Effector memory CD8-positive, alpha-beta T cell (primary cell): ENCODE measurements at places on chromosomes 5 and 9.

- no peak for DNase-seq
- H3K4me3 ChIP-seq = no peak overlapping the region
- H3K36me3 ChIP-seq = no peaks in the 10 kb centered on the region
- H3K4me1 ChIP-seq = no peaks in the 10 kb centered on the region
Measured at GRCh38 chr9:71308454-71308853, 187.0 kb upstream of the TRPM3 start.

DNA sequence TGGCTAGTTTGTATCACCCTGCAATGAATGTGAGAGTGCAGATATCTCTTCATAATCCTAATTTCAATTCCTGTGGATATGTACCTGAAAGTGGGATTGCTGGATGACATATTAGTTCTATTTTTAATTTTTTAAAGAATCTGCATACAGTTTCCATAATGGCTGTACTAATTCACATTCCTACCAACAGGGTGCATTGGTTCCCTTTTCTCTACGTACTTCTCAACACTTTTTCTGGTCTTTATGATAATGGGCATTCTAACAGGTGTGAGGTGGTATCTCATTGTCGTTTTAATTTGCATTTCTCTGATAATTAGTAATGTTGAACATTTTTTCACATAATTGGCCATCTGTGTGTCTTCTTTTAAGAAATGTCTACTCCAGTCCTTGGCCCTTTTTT, 927.5 kb downstream of the DTWD2 start:
- no peak overlapping the region for H3K4me3 ChIP-seq
- no peaks in the 10 kb centered on the region for H3K36me3 ChIP-seq
- no peaks in the 10 kb centered on the region for H3K4me1 ChIP-seq

GRCh38 chr9:128070874-128071273, 2.8 kb downstream of the SLC25A25 start:
- H3K36me3 ChIP-seq = peaks cover 8% of the 10 kb centered on the region
- no peaks in the 10 kb centered on the region for H3K27me3 ChIP-seq
- H3K27ac ChIP-seq = peak overlapping the region; percentile 89
- H3K4me3 ChIP-seq = no peak overlapping the region

- H3K36me3 ChIP-seq = no peaks in the 10 kb centered on the region
- H3K4me1 ChIP-seq = no peaks in the 10 kb centered on the region
- no peak overlapping the region for H3K4me3 ChIP-seq
- DNase-seq = no peak
Measured at GRCh38 chr9:115495052-115495635, 377.2 kb upstream of the TNC start.

DNA sequence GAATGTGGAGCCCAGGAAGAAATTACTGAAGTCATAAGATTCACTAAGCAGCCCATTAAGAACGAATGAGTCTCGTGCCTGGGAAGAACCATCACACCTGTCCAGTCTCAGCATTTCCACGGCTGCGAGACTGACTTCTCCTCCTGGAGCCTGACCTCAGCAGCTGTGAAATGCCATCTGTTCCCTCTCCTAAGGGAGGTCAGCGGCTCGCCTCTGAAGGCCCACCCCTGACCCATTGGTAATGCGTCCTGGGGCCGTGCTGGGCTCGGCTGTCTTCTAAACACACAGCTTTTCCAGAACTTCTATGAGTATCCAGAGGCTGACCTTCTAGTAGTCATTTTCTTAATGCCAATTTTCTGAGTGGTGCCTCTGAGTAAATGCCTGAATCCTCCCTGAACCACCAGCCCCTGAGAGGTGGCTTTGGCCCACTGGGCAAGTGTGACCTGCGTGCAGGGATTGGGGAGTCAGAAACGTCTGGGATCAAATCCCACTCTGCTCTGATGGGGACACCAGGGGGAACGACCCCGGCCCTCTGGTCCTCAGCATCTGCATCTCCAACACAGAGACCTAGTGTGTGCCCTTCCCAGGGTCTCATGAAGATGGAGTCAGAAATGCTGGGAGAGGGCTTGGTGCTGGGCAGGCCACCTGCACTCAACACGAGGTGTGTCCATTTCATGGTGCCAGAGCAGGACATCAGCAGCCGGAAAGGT, 5.7 kb downstream of the SLC6A3 start:
- H3K4me1 ChIP-seq = peaks cover 3% of the 10 kb centered on the region
- no peak overlapping the region for H3K4me3 ChIP-seq
- H3K27me3 ChIP-seq = peaks cover 55% of the 10 kb centered on the region
- no peak for DNase-seq
- no peak overlapping the region for H3K27ac ChIP-seq

DNA sequence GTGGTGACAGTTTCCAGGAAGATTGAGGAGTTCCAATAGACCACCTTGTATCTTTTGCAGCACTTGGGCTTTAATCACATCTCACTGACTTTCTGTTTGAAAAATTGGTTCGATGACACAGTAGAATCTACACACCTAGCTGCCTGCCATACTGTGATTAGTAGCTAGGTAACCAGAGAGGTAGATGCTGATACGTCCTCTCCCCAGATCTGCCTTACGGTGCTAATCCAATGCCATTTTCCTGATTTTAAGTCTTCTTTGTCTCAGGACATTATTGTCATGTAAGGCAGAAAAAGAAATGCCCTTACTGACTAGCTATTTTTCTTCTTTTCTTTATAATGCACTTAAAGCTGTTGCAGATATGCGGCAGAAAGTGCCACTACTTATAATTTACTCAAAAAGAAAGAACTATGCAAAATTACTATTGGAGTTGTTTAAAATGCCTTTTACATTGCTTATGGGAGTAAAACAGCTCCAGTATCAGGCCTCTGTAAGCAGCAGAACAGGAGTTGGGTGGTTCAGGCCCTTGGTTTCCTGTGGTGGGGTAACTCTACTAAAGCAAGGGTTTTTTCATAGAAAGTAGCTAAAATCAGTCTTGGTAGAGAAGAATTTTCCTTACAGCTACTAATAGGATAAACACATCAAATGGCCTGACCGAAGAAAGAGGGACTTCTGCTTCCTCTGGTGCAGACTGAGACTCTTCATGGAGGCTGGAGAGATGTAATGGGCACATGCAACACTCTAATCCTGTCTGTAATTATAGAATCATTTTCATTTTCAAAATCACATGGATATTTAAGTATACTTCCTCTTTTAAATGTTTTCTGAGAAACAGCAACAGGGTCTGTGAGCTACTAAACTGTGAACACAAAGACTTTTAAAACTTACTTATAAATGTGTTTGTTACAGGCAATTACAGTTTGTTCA, 177.2 kb downstream of the MAPKAP1 start:
- H3K27me3 ChIP-seq = no peaks in the 10 kb centered on the region
- peaks cover 7% of the 10 kb centered on the region for H3K4me1 ChIP-seq
- no peak for DNase-seq
- no peaks in the 10 kb centered on the region for H3K36me3 ChIP-seq
- H3K4me3 ChIP-seq = no peak overlapping the region

DNA sequence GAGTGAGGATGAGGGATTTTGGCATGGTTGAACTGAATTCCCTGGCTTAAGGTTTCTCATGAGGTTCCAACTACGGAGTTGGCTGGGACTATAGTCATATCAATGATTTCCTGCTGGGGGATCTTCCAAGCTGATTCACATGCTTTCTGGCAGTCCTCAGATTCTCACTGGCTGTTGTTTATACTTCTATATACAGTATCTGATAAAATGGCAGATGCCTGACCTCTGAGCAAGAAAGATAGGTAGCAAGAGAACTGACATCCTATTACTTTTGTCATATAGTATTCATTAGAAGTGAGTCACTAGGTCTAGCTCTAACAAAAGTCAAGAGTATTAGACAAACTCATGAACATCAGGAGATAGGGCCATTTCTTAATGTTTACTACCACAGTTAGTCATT, 440.9 kb upstream of the EDIL3 start:
- no peak overlapping the region for H3K27ac ChIP-seq
- no peaks in the 10 kb centered on the region for H3K4me1 ChIP-seq
- H3K4me3 ChIP-seq = no peak overlapping the region
- H3K36me3 ChIP-seq = no peaks in the 10 kb centered on the region
- no peaks in the 10 kb centered on the region for H3K27me3 ChIP-seq
- no peak for DNase-seq

- peaks cover 10% of the 10 kb centered on the region for H3K36me3 ChIP-seq
- no peak overlapping the region for H3K4me3 ChIP-seq
- no peak for DNase-seq
Measured at GRCh38 chr9:137218754-137219271, 3.2 kb downstream of the RNF208 start.

DNA sequence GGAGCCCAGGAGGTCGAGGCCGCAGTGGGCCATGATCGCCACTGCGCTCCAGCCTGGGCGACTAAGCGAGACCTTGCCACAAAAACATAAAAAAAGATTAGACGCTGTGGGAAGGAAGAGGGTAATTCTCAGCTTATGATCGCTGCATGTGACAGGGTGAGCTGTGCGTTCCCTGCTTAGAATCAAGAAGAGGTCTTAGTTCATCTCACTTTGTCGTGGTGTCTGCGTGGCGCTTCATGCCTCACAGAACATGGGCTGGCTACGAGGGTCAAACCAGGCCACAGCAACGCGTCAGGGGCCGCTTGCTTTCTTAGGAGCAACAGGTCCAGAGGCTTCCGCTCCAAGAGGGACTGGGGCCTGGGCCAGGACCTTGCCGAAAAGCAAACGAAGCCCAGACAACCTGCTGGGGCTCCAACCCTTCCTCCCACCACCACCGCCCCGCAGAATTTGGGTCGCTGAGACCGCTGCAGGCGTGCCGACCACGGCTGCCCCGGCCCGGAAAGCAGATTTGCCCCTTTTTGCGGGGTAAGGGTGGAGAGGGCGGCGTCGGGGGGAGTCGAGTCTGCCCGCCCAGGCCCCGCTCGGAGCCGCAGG, 10.0 kb upstream of the GRIN1 start:
- DNase-seq = no peak
- H3K27me3 ChIP-seq = peaks cover 6% of the 10 kb centered on the region
- H3K4me1 ChIP-seq = peaks cover 28% of the 10 kb centered on the region
- peak overlapping the region; percentile 95 for H3K27ac ChIP-seq
- peak overlapping the region; percentile 80 for H3K4me3 ChIP-seq

- peaks cover 29% of the 10 kb centered on the region for H3K27me3 ChIP-seq
- H3K27ac ChIP-seq = no peak overlapping the region
- H3K36me3 ChIP-seq = no peaks in the 10 kb centered on the region
- no peaks in the 10 kb centered on the region for H3K4me1 ChIP-seq
Measured at GRCh38 chr9:132464547-132464946, 54.5 kb downstream of the CFAP77 start.

DNA sequence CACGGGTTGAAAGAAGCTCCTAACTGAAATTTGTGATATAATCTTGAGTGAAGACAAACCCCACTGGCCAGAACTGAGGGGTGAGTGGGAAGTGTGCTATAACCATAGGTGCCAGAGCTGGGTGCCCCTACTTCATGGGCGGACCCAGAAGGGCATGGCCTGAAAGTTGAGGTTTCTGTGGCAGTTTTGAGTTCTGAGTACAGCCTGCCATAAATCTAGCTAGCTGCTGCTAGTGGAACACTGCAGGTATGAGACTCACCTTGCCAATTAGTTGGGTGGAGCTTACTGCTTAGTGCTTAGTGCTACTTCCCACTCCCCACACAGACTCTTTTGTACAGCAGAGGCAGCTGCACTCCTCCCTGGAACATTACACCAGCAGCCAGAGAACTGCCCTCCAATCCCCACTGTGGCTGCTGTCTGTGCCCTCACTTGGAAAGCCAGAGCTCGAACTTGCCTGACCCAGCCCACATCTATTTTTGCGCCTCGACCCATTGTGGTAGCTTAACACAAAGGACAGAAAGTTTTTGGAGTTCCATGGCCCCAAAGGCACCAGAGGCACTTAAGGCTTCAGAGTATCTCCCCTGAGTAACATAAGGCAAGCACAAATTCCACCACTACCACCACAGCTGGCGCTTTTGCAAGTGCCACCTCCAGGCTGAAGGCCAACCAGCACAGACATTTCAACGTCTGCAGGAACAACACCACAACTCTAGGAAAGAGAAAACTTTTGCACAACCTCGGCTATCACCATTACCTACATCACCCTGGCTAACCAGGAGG, 27.1 kb upstream of the PTGER4 start:
- H3K36me3 ChIP-seq = no peaks in the 10 kb centered on the region
- peak overlapping the region; percentile 93 for H3K27ac ChIP-seq
- peak overlapping the region; percentile 73 for H3K4me3 ChIP-seq
- DNase-seq = no peak
- no peaks in the 10 kb centered on the region for H3K27me3 ChIP-seq

DNA sequence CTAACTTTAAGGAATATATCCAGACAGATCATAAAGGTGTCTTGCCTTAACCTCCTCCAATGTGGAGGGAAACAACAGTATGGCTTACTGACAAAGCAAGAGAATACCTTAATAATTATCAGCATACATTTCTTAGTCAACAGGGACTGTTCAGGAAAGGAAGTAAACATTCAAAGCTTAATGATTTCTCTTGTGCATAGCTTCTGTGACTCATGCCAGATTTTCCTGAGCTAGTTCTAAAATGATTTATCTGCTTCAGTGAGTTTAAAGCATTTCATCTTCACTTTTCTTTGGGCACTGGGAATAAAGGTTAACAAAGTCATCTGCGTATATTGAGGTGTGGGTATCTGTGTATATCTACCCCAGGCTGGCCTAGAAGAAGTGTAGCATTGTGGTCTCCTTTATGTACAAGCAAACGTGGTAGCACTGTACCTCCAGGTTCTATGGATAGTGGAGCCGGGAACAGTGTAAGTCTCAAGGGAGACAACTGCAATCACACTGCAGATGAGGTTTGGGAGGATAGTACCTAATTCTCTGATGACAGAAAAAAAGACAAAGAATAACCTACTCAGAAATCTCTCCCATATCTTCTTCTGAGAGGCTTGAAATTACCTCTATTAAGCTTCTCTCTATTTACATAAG, 284.1 kb downstream of the HCN1 start:
- no peaks in the 10 kb centered on the region for H3K4me1 ChIP-seq
- H3K27me3 ChIP-seq = no peaks in the 10 kb centered on the region
- no peak for DNase-seq
- H3K4me3 ChIP-seq = no peak overlapping the region
- H3K36me3 ChIP-seq = peaks cover 3% of the 10 kb centered on the region
- no peak overlapping the region for H3K27ac ChIP-seq

DNA sequence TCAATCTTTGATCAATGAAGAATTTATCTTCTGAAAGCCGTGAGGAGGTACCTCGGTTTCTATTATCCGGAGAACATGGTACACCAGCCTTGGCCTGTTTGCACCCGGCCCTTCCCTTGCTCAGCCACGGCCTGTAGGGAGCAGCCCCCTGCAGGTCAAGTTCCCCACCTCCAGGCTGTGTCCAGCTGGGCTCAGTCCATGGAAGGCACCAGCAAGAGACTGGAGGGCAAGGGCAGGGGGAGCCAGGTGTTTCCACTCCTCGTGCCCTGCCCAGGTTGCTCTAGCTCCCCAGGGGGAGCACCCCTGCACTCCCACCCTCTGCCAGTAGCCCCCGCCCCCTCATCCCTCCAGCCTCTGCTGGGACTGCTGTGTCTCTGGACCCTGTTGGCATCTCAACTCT, 87.3 kb upstream of the ADAMTS2 start:
- H3K4me1 ChIP-seq = no peaks in the 10 kb centered on the region
- H3K27me3 ChIP-seq = peaks cover 18% of the 10 kb centered on the region
- no peak overlapping the region for H3K27ac ChIP-seq
- H3K4me3 ChIP-seq = no peak overlapping the region

GRCh38 chr9:26375448-26375847, 517.2 kb downstream of the CAAP1 start:
- no peak for DNase-seq
- H3K27me3 ChIP-seq = no peaks in the 10 kb centered on the region
- H3K36me3 ChIP-seq = no peaks in the 10 kb centered on the region
- H3K4me1 ChIP-seq = no peaks in the 10 kb centered on the region
- no peak overlapping the region for H3K27ac ChIP-seq
